ENCODE measurements at places on chromosomes 6 and 20.

GRCh38 chr6:102717737-102718456 lies 1324.4 kb downstream of the GRIK2 start:
- DNase-seq = no peak

DNA sequence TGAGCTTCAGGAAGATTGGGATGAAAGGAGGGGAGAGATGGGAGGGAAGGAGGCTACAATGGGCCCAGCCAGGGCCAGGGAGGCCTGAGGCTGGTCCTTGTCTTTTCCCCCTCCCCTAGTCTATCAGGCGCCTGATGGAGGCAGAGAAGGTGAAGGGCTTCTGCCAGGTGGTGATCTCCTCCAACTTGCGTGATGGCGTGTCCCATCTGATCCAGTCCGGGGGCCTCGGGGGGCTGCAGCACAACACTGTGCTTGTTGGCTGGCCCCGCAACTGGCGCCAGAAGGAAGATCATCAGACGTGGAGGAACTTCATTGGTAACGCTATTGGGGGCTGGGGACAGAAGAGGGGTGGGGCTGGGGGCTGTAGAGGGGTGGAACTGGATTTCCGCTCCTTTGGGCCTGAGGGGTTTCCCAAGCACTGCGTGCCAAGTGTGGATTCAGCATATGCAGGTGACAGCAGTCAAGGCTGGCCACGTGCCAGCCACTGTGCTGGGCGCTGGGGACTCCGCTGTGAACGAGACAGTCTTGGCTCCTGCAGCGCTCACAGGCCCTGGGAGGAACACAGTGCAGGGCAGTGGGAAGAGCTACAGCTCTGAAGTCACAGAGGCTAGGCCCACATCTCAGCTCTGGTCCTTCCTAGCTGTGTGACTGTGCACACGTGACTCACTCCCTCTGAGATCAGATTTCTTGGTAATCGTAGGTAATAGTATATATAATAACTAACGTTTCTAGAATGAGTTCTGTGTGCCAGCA lies 22.7 kb downstream of the SLC12A5 start:
- DNase-seq = peak; percentile 57

DNA sequence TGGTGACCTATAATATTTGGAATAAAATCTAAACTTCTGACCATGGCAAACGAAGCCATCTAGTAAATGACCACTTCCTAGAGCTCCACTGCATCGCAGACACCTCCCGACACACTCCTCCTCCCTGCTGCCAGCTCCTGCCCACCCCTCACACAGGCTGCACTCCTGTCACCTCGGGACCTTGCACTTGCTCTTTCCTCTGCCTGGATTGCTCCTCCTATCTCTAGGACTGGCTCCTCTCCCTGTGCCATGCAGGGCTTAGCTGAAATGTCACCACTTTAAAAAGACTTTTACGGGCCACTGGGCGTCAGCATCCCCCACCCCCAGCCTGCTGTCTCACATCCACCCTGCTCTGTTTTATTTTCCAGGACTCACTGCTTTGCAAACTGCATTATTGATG lies 87.6 kb upstream of the MC3R start:
- DNase-seq = no peak

DNA sequence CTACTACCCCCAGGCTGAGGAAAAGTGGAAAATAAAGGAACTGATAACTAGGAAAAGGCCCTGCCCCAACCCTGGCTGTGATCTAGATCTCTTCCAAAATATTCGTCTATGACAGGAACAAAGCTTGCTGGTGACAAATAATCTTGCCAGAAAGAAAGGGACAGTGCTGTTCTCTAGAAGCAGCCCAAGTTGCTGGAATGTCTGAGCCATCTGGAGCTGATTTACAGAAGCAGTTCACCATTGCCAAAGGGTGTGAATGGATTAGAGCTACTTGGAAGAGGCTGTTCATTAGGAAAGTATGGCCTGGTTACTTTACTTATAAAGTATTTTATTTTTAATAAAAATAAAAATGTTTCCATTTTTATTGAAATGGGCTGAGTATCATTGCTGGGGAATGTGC lies 146.3 kb downstream of the EPM2A start:
- no peak for DNase-seq

DNA sequence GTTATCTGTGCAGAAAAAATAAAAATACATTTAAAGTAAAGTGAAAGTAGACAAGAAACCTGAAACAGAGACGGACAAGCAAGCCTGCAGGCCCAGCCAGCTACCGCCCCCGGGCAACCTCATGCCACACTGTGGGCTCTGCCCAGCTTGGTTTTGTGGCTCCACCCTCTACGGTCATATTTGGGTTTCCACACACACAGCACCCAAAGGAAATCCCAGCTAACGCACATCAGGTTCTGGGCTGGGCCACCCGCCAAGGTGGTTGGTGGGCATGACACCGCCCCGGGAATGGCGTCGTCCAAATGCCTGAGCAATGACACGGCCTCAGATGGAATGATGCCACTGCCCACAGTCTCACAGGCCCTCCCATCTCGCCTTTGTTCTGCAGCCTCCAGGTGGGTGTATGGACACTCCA lies 22.9 kb downstream of the FAM110A start:
- peak; percentile 90 for DNase-seq

DNA sequence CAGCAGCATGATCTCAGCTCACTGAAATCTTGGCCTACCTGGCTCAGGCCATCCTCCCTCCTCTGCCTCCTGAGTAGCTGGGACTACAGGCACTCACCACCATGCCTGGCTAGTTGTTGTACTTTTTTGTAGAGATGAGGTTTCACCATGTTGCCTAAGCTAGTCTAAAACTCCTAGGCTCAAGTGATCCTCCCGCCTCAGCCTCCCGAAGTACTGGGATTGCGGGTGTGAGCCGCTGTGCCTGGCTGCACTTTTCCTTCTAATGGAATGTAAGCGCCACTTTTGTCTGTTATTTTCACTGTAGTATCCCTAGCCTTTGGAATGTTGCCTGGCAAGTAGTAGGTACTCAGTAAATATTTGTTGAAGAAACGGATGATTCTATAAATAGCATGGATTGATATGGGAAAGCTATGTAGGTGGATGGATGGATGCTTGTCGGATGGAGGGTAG lies 10.4 kb upstream of the TRIB3 start:
- no peak for DNase-seq

DNA sequence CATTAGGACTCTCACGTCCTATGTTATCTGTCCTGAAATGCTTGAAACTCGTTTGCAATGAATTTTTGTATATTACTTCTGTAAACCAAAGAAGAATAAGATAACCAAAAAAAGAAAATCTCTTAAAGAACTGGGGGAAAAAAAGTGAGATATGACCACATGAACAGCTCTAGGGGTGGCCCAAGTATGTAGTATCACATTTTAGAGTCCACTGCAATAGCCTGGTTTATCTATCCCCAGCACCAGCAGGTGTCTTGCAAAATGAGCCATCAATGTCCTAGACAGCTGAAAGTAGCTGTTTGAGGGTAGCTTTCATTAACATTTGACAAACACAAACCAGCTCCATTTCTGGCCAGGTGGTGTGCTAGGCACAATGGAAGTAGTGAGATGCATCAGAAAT lies 102.8 kb downstream of the PXDC1 start:
- no peak for DNase-seq

GRCh38 chr6:95078457-95078856 lies 498.9 kb upstream of the MANEA start:
- DNase-seq = no peak

DNA sequence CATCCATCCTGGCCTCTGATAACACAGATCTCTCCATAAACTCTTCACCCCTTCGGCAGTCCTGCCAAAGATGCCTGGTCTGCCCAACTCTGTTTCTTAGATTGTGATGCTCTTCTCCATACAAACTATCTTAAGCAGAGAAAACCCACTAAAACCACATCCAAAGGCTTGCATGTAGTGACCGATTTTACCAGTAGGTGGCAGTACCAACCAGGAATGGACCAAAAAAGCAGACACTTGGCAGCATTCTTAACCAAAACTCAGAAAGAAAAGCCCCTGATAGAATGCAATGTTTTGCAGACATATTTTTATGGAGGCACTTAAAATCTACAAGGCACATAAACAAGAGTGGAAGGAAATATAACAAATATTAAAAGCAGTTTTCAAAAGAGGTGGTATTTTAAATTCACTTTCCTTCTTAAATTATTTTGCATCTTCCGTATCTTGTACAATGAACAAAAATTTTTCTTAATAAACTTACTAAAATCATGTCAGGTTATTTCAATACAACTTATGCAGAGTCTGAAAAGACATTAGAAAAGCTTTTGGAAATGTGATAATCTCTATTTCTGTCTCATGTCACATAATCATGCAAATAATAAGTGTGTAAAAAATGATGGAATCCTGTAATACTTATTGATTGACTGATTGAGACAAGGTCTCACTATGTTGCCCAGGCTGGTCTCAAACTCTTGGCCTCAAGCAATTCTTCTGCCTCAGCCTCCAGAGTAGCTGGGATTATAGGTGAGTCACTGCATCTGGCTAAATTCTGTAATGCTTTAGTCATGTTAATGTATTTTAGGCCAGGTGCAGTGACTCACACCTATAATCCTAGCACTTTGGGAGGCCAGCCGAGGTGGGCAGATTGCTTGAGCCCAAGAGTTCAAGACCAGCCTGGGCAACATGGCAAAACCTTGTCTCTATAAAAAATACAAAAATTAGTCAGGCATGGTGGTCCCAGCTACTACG lies 29.4 kb downstream of the LRP11 start:
- peak; percentile 82 for DNase-seq

DNA sequence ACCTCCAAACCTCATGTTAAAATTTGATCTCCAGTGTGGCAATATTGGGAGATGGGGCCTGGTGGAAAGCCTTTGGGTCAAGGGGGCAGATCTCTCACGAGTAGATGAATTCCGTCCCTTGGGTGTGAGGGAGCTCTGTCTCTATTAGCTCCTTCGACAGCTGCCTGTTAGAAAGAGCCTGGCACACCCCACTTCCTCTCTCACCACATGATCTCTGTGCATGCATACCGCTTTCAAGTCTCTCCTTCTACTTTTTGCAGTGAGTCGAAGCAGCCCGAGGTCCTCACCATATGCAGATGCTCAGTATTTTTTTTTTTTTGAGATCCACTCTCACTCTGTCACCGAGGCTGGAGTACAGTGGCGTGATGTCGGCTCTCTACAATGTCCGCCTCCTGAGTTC lies 176.9 kb downstream of the SYNDIG1 start:
- DNase-seq = no peak

- DNase-seq = no peak
Measured at GRCh38 chr6:170393807-170394399, 87.3 kb downstream of the FAM120B start.

GRCh38 chr6:12814015-12814414 lies 97.4 kb downstream of the PHACTR1 start:
- DNase-seq = no peak

- no peak for DNase-seq
Measured at GRCh38 chr6:106161311-106161874, 75.3 kb downstream of the PRDM1 start.

GRCh38 chr6:150702675-150703074 lies 103.0 kb downstream of the PLEKHG1 start:
- no peak for DNase-seq

GRCh38 chr6:308768-309167 lies 16.5 kb downstream of the DUSP22 start:
- no peak for DNase-seq

GRCh38 chr6:111975466-111975865 lies 78.4 kb upstream of the CCN6 start:
- DNase-seq = no peak

DNA sequence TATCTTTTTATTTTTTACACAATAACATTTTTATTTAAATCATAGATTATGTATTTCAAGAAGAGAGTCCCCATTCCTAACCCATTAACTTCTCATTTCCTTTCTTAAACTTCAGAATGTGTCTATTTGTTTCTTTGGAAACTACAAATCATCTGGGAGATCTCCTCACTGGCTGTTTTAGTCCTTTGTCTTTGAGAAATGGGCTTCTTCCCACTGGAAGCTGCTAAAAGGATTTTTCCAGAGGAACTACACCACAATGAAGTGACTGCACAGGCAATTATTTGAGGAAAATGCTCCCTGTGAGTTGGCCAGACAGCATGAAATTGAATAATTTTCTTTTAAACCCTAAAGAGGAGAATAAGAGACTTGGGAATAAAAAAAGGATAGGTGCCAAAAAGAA lies 119.1 kb downstream of the TENT5A start:
- no peak for DNase-seq

DNA sequence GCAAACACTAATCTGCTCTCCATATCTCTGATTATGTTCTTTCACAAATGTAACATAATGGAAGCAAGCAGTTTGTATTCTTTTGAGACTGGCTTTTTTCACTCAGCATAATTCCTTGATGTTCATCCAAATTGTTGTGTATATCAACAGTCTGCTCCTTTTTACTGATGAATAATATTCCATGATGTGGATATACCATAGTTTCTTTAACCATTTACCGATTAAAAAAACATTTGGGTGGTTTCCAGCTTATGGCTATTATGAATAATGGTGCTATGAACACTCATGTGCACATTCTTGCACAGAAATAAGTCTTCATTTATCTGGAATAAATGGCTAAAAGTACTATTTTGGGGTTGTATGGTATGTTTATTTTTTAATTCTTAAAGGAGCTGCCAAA lies 708.9 kb downstream of the RFPL4B start:
- no peak for DNase-seq

DNA sequence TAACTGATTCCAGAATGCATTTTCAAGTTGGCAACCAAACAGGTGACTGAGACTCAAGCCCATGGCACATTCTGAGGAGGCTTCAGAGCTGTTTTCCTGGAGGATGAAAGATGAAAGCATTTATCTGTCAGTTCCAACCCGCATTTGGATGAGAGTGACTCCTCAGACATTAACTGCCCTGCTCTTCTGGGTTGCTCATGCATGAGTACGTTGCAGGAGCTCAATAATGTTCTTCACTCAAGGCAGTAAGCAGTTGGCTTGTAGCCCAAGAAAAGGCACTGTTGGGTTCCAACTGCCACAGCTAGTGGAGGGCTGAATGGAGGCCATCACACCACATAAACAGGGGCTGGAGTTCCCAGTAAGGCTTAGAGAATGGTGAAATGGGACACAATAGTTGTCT lies 155.3 kb downstream of the FUT9 start:
- no peak for DNase-seq

- DNase-seq = no peak
Measured at GRCh38 chr20:49399329-49399728, 83.1 kb downstream of the KCNB1 start.

- DNase-seq = peak; percentile 98
Measured at GRCh38 chr6:2630359-2630758, 120.4 kb downstream of the MYLK4 start.

- no peak for DNase-seq
Measured at GRCh38 chr6:56992036-56992435, 37.1 kb downstream of the BEND6 start.

DNA sequence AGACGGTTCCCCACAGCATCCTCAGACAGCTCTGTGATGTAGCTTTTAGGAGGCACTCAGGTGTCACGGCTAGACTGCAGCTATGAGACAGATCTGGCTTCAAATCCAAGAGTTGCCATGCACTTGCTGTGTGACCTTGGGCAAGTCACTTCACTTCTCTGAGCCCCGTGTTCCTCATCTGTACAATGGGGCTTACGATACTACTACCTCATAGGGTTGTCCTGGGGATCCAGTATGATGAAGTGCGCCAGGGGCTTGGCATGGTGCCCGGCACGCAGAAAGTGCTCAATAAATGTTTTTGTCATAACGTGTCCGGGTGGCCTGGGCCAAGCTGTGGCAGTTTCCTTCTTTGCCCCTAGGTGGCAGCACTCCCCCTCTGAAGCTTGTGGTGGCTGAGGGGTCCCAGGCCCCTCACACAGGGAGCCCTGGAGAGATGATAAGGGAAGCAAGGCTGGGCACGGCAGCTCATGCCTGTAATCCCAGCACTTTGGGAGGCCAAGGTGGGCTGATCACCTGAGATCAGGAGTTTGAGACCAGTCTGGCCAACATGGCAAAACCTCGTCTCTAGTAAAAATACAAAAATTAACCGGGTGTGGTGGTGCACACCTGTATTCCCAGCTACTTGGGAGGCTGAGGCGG lies 19.1 kb upstream of the CHMP4B start:
- peak; percentile 66 for DNase-seq

- no peak for DNase-seq
Measured at GRCh38 chr6:90026216-90026615, 131.9 kb downstream of the GJA10 start.
